Posterior vena cava (tissue), 2 donors: ENCODE measurements at places on chromosomes 2 and 18. TPM values are rescaled to one million over a fixed set of nuclear protein-coding genes. Genes with fewer than 3 reads are reported as not detected.

The LRRFIP1 gene
- total RNA-seq, result 357 TPM

DNA sequence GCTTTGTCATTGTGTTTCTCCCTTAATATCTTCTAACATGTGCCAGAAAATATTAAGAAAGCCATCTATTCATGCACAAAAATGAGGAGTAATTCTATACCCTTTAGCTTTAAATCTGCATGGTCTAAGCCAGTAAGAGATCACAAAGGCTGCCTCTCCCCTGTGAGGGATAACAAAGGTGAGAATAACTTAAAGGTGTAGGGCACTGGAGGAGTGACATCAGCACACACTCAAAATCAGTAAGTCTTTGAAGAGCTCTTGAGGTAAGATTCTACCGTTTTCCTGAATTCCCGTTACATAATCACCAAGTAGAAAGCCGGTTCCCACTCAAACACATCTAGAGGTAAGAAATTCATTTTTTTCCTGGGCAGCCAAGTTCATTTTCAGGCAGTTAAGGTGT, 123.9 kb upstream of the SULT1C3 start:
- DNase-seq, result no peak

- DNase-seq, result no peak
Measured at GRCh38 chr2:26245810-26246209, 1.1 kb downstream of the HADHB start.

GRCh38 chr2:180675170-180675569, 305.2 kb upstream of the UBE2E3 start:
- no peak for DNase-seq

The RFTN2 gene
- total RNA-seq, result 11.4 TPM
